Right kidney (tissue), 9 donors: ENCODE measurements at places on chromosomes 2 and 18.

DNA sequence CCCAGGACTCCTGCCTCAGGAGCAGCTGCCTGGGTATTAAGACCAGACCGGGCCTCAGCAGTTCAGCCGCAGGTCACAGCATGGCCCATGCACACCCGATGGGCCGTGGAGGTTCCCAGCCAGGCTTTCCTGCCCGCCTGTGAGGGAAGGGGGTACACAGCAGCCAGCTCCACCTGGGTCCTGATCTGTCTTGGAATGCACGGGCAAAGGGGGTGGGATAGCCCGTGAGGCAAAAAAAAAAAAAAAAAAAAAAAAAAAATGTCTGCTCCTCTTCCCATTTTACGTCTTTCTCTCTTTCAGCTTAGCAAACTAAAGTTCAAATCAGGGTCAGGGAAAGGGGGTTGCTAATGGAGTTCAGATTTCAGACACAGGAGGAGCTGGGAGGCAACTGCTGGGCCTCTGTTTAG, 385.2 kb downstream of the TNS1 start:
- peak; percentile 44 for DNase-seq

GRCh38 chr2:239807568-239807967, 217.6 kb downstream of the NDUFA10 start:
- DNase-seq, result no peak

DNA sequence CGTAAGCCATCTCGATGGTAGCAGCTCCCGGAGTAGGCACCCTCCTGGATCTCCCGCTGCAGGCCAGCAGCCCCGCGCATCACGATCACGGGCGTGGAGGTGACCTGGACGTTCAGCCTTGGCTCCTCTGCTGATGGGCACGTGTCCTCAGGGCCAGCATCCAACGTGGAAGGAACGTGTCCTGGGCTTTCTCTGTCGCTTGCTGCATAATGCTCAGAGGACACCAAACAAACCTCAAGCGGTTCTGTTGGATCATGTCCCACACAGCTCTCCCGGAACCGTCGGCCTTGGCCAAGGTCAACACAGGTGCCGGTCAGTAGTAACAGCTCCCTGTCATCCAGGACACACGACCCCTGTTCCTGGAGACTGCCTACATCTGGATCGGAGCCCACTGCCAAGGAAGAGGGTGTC, 23.1 kb downstream of the PASK start:
- DNase-seq, result no peak

DNA sequence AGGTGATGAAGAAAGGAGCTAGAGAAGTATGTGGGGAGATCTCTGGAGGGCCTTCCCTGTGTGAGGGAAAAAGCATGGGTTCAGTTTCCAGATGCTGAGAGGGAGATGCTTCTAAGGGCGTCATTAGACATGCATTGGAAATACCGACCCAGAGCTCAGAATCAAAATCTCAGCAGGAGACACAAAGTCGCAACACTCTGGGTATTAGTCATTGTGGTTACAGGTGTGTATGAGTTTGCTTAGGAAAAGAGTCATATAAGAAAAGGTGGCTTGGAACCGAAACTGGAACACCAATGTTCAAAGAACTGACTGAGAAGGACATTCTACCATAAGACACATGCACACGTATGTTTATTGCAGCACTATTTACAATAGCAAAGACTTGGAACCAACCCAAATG, 477.1 kb downstream of the FBXO15 start:
- no peak for DNase-seq

GRCh38 chr2:190017837-190018236, 44.7 kb downstream of the MSTN start:
- DNase-seq, result no peak

DNA sequence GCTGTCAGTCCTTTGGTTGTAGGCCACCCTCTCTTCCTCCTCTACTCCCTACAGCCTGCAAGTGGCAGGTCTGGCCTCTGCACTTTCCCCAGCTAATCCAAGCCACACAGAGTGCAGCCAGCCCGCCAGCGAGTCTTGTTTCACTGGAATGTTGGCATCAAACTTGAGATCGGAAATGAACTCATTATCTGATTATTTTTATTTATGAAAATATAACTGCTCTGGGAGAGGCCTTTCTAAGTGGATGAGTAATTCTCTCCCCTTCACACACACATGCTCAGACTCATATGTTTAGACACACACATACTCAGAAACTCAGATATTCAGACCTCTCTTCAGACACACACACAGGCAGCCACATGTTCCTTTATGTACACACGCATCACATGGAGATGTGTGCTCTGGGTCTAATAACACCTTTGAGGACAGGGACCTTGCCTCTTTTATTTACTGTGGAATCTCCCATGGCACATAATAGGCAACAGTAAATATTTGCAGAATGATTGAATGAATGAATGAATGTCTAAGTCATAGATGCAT, 151.3 kb downstream of the ZFP36L2 start:
- no peak for DNase-seq

DNA sequence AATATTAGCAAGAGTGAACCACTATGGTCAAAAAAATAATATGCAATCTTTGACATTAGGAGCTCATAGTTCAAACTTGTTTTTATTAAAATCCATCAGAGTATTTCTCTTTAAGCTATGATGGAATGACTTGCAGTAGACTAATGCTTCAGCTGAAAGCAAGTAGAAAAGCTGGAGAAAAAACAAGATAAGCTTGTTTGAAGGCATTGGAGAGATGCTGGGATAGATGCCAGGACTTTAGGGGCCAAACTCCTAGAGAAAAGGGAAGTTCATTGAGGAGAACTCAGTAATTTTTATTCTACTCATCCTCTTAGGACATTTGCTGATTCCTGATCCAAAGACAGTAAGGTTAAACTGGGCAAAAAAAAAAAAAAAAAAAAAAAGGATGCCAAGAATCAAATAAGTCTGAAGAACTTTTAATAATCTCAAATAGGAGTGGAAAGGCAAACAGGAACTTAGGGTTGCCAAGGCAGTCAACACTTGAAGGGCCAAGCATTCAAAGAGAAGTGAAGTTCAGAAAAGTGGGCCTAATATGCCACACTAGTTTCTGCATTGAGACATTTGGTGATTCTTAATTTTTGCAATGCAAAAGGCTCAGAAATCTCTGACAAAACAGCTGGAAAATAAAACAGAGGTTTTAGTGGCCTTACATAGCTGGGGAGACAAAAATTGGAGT, 19.7 kb upstream of the AFF3 start:
- DNase-seq, result no peak

DNA sequence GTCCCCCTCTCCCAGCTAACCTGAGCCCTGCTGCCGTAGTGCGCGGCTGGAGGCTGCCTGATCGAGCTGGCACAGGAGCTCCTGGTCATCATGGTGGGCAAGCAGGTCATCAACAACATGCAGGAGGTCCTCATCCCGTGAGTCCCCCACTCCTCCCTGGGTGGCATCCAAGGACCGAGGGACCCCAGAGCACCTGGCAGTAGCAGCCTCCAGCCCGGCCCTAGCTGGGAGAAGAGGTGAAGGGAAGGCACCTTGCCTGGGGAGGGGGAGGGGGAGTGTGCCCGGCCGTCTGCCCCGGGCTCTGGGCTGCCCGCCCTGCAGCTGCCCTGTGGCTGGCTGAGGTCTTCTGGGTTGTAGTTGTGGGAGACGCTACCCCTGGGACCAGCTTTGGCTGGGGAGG, 26.3 kb downstream of the ANO7 start:
- no peak for DNase-seq

- DNase-seq, result peak; percentile 56
These were observed 918 bp upstream of the NETO1 start for GRCh38 chr18:72868585-72869225.

DNA sequence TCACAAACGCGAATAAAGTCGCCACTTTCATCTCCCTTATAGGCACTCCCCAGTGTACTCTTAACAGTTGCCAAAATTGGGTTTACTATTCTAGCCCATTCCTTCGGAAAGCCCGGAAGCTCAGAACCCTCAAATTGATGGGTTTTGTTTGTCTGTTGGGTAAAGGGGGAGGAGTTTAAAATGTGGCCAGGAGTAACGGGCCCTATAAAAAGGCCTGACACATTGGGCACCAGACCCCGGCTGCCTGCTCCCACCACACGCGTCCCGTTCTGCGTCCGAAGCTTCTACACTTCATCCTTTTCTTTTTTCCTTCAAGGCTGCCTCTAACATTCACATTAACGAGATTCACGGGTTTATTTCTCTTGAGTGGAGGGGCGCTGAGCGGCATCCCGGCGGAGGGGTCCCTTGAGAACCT, 837 bp downstream of the NHEJ1 start:
- DNase-seq, result no peak
